Left lung (tissue), 14 donors: ENCODE measurements at places on chromosomes 6 and 20.

- H3K4me3 ChIP-seq, result no peak overlapping the region
- H3K36me3 ChIP-seq, result no peaks in the 10 kb centered on the region
- H3K4me1 ChIP-seq, result no peaks in the 10 kb centered on the region
- no peaks in the 10 kb centered on the region for H3K27me3 ChIP-seq
Observed at GRCh38 chr6:69623357-69623756, 173.5 kb downstream of the LMBRD1 start.

GRCh38 chr6:31882344-31882743, 3.5 kb upstream of the SLC44A4 start:
- H3K4me1 ChIP-seq, result no peaks in the 10 kb centered on the region
- H3K27ac ChIP-seq, result no peak overlapping the region
- H3K27me3 ChIP-seq, result no peaks in the 10 kb centered on the region
- no peak overlapping the region for H3K4me3 ChIP-seq
- H3K36me3 ChIP-seq, result no peaks in the 10 kb centered on the region

- H3K36me3 ChIP-seq, result peaks cover 17% of the 10 kb centered on the region
- H3K27me3 ChIP-seq, result no peaks in the 10 kb centered on the region
- no peak overlapping the region for H3K4me3 ChIP-seq
Observed at GRCh38 chr6:158474961-158475343, 84.9 kb upstream of the TMEM181 start.

DNA sequence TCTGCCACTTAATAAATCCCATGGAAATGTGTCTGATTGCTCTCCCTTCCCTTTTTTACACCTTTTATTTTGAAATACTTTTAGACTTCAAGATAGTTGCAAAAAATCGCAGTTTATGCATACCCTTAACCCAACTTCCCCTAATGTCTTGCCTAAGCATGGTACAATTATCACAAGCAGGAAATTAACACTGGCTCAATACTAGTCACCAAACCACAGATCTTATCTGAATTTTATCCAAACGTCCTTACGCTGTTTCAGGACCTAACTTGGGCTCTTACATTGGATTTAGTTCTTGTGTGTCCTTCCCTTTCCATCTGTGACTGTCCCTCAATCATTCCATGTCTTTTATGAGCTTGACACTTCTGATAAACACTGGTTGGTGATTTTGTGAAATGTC, 146.3 kb downstream of the ZNF217 start:
- peak overlapping the region; percentile 23 for H3K27ac ChIP-seq
- H3K36me3 ChIP-seq, result no peaks in the 10 kb centered on the region
- DNase-seq, result no peak
- H3K4me1 ChIP-seq, result no peaks in the 10 kb centered on the region
- no peaks in the 10 kb centered on the region for H3K27me3 ChIP-seq
